T-helper 22 cell (primary cell): ENCODE measurements at places on chromosomes 5 and 9.

- no peak for DNase-seq
Observed at GRCh38 chr9:15433661-15434060, 11.0 kb downstream of the SNAPC3 start.

DNA sequence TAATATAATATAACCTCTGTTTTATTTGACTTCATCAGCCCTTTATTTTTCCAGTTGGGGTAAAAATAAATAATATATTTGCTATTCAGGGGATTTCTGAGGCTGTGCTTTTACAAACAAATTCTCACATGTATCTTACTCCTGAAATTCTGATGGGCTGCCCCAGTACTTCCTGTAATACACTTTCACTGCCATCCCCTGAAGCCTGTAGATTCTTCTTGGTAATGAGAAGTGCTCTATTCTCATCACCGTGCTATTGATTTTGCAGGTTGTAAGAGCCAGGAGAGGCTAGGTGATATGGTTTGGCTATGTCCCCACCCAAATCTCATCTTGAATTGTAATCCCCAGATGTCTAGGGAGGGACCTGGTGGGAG, 91.9 kb upstream of the CEP78 start:
- DNase-seq: no peak

DNA sequence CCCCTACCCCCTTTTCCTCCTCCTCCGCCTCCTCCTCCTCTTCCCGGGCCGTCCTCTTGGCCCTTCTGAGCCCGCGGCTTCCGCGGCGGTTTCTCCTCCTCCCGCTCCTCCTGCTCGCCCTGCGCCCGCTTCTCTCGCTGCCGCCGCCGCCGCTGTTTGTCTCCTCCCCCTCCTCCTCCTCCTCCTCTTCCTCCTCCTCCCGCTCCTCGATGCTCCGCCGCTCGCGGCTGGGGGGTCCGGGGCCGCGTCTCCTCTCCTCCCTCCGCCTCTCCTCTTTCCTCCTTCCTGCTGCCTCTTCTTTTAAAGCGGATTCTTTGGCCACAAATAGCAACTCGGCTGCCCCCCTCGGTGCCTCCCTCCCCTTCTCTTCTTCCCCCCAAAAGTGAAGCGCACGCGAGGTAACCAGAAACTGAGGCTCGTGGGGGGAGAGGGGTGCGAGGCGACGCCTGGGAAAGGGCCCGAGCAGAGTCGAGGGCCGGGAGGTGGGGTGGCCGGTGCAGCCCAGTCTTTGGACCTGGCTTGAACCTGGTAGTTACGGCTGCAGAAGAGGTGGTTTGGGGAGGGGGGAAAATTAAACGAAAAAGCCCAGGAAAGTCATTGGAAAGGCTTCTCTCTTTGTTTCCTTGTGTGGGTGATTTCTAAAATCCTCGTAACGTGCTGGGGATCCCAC, 1058.5 kb upstream of the DMAC1 start:
- DNase-seq: no peak

DNA sequence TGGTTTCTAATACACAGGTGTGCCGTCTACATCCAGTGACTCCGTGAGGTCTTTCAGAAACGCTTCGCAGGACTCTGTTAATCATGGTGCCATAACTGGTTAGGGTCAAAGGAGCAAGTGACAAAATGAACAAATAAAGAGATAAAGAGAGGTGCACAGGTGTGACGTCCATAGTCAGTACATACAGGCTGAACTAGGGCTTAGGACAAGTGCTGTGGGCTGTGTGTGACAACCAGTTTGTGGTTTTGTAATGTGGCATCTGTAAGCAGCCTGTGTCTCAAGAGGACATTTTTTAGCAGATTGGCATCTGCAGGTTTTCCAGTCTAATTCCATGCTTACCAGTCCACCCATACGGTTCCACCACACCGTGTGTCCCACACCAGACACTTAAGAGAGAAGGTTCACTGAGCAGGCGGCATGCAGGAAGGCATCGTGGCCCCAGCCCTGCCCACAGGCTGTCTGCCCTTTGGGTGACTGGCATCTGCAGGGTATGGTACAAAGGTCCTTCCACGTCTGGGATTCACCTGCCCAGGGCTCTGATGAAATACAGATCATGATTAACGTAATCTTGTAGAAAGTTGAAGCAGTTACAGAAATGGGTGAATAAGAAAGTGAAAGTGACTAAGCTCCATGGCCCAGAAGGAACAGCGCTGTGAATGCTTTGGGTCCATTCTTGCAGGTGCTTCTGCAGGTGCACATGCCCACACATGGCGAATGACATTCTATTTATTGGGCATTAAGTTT, 26.9 kb downstream of the SRD5A1 start:
- DNase-seq: no peak

GRCh38 chr5:139061274-139061673, 136.9 kb downstream of the SIL1 start:
- no peak for DNase-seq

GRCh38 chr9:75935591-75935990, 45.1 kb downstream of the PCSK5 start:
- DNase-seq: no peak

GRCh38 chr5:173281910-173282309, 46.3 kb downstream of the STC2 start:
- DNase-seq: no peak

DNA sequence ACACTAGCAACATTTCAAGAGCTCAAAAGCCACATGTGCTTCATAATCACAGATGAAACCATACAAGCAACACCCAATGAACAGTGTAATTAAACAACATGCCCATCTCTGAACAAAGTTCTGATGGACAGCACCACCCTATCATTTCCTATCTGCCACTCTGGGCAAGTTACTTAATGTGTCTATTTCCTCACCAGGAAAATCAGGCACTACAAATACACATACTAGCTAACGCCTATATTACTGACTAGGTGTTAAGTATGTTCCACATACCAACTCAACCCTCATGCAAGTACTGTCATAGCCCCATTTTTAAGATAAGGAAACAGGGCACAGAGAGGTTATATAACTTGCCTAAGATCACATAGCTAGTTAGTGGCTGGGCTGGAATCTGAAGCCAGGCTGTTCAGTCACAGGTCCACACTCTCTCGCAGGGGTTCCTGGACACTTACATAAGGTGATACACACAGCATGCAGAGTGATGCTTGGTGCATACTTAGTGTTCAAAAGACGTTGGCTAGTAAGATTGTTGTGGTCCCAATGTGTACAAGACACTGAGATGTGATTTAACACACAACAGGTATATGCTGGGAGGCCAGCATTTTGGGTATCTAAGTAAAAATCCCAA, 24.2 kb downstream of the CORO2A start:
- DNase-seq: no peak

DNA sequence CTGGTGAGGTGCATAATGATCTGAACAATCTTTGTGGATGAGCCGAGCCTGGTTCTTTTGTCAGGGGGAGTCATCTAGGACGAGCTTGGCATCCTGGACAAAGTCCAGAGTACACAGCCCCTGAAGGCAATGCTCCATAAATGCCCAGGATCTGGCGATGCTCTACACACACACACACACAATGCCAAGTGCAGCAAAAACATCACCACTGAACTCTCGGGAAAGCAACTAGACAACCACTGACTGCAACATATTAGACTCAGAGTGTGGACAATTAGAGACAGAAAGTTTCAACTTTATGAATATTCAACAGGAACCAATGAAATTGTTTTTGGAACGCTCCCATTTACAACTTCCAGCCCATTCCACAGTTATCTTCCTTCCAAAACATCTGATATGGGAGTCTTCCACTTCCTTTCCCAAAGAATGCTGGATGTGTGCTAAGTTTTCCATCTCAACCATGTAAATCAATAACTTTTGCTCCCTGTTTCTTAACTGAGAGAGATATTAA, 227.6 kb upstream of the ANKRD55 start:
- DNase-seq: no peak

- peak; percentile 21 for DNase-seq
Observed at GRCh38 chr5:109468737-109469420, 59.1 kb upstream of the PJA2 start.

DNA sequence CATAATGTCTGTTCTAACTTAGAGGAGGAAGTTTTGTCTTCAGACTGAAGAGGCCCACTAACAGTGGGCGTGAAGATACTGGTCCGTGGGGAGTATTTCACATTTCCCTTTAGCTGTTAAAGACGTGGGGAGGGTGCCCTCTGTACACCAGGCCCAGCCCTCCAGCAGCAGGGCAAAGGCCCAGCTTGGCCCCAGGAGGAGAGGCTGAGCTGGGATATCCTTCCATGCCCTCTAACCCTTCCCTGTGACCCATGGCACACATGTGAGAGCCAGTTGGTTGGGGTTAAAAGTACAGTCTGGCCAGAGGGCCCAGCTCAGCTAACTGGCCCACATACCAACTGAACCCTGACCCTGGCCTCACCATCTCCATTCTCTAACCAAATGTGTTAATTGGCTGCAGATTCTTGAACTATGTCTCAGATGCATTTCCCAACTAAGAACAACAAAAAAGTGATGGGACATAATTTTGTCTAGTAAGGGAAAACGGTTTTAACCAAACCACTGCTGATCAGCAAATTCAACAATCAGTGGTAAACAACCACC, 74.4 kb downstream of the LHFPL2 start:
- no peak for DNase-seq

DNA sequence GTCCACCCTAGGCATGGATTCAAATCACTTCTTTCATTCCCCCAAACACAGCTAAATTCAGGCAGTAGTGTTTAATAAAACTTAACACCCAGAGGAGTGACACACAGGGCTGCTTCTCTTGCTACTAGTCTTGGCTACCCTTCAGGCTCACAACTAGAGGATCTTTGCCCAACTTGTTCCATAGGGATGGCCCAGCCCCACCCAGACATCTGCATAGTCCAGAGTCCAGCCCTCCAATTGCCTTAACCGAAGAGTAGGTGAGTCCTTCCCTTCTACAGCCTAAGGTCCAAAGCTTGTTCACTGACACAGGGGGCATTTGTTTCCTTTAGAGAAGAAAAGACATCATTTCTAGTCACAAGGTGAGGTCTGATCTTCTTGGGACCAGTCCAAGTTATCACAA, 15.2 kb upstream of the RXFP3 start:
- DNase-seq: no peak

- no peak for DNase-seq
Observed at GRCh38 chr5:145544401-145544800, 290.7 kb downstream of the PRELID2 start.

- no peak for DNase-seq
Observed at GRCh38 chr5:151688436-151688835, 1.7 kb upstream of the SPARC start.

GRCh38 chr5:149367972-149368645, 10.3 kb downstream of the PCYOX1L start:
- DNase-seq: no peak

DNA sequence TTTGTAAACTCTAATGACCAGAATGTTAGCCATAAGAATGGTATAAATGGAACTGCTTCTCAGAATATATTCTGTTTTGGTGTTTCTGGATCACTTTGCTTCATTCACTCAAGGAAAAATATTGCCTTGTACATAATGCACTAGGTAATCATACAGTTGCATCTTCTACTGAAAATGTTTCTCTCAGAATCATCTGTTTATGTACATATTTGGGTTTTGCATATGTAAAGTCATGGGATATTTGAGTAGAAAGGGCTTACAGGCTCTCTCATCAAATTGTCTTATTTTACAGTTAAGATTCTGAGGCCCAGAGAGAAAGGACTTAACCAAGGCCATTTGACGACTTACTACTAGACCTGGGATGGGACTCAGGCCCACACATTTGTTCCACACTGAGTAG, 97.8 kb upstream of the PALM2AKAP2 start:
- no peak for DNase-seq

- DNase-seq: no peak
Observed at GRCh38 chr9:70679845-70680244, 265.4 kb upstream of the KLF9 start.

GRCh38 chr9:134632329-134632728, 9.3 kb upstream of the COL5A1 start:
- no peak for DNase-seq

- no peak for DNase-seq
Observed at GRCh38 chr9:81374459-81375186, 314.7 kb downstream of the TLE1 start.

DNA sequence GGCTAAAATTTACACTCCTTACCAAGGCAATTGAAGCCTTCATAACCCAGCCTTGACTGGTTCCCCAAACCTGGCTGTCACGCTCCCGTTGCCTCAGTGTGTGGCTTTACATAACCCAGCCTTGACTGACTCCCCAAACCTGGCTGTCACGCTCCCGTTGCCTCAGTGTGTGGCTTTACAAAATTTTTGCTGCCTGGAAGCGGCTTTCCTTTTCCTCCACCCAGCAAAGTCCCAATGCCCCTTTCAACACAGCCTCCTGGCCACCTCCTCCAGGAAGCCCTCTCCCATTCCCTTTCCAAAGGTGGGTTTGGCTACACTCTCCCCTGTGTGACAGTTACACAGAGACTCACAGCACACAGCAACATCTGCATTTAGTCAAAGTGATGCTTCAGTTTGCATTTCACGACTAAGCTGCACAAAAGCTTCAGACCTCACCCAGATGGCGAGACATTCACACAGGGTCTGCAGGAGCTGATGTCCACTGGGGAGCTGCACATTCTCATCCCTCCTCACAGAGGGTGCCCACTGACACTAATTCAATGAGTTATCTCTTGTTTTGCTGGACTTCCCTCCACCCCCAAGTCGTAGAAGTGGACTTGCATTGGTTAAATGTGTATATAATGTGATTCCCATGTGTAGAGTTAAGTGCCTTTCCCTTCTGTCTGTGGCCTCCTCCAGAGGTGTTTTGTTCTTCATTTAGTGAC, 156.6 kb upstream of the PHYKPL start:
- no peak for DNase-seq
